Activated T-helper 1 cell treated with anti-CD3 and anti-CD28 coated beads, Interleukin-2, amount 50 U/mL, for 16 hours (primary cell): ENCODE measurements at places on chromosomes 7 and 10.

DNA sequence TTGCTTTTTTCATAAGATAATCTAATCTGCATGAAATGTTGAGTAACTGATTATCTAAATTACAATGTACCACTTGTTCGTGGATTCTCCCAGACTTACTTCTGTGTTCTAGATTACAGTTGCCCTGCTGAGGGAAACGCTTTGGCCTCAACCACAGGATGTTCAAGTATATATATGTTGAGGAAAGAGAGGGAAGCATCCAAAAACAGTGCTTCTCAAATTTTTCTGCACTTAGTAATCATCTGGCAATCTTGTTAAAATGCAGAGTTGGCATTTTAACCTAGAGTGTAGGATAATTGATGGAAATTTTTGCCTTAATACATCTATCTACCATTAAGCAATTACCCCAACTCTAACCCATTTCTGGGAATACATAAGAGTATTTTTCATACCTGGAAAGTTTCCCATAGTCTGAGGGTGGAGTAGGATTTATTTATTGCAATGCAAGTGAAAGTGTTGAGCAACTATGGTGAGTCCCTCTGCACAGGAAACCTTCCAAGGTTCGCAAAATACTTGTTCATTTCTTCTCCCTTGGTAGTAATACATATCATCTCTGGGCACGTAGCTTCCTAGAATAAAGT lies 59.6 kb upstream of the C1GALT1 start:
- DNase-seq: no peak

DNA sequence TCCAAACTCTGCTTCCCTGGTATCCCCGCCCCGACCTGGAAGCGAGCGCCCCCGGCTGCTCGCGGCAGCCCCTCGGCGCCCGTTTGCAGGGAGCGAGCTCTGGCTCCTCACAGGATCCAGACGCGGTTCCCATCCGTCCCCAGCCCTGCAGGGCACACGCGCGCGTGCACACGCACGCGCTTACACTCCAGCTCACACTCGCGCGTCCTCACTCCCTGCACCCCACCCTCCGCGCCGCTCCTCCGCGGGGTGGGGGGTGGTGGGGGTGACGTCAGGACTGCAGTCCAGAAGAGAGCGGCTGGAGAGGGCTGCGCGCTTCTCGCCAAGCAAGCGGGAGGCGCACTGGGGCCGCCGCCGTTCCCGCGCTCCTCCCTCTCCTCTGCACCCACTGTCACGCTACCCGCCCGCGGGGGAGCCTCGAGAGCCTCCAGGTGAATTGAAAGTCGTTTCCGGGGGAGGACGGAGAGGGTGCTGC lies 255.6 kb downstream of the OTUD1 start:
- no peak for DNase-seq

DNA sequence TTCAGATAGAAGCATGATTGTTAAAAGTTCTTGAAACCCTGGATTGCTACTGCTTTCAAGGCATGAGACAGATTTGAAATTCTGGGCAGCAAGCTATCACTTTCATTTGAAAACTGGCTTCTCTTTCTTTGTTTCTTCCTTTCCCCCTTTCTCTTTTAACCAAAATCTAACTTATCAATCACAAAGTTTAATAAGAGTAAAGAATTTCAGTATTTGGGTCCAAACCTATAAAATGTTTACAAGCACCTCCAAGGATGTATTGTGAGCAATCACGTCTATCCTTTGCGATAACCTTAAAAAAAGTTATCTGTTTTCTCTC lies 21.6 kb upstream of the RPA3 start:
- no peak for DNase-seq

DNA sequence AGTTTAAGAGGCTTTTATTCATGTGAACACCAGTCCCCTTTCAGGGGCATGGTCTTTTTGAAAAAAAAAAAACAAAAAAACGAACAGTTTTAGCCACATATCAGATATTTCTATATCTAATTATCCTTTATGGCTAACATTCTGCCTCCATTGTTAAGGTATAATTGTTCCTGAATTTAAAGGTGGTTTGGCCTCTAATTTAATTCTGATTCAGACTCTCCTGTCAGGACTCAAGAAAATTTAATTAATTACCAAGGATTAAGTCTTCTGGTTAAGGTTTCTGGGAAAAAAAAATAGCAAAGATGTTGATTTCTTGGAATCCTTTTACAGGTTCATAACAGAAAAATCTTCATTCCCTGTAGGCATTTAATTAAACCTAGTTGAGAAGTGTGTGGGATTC lies 27.4 kb downstream of the COL1A2 start:
- DNase-seq: no peak

DNA sequence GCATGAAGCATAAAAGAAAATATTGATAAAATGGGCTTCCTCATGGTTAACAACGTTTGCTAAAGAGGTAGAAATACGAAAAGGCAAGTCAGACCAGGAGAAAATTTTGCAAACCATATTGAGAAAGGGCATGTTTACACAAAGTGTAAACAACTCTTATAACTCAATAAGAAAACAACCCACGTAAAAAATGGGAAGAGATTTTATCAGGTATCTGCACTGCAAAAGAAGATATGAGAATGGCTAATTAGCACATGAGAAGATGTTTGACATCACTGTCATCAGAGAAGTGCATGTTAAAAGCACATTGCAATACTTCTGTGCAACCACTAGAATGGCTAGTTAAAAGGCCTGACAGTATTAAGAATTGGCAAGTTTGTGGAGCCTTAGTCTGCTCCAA lies 99.5 kb downstream of the VPS50 start:
- DNase-seq: no peak

DNA sequence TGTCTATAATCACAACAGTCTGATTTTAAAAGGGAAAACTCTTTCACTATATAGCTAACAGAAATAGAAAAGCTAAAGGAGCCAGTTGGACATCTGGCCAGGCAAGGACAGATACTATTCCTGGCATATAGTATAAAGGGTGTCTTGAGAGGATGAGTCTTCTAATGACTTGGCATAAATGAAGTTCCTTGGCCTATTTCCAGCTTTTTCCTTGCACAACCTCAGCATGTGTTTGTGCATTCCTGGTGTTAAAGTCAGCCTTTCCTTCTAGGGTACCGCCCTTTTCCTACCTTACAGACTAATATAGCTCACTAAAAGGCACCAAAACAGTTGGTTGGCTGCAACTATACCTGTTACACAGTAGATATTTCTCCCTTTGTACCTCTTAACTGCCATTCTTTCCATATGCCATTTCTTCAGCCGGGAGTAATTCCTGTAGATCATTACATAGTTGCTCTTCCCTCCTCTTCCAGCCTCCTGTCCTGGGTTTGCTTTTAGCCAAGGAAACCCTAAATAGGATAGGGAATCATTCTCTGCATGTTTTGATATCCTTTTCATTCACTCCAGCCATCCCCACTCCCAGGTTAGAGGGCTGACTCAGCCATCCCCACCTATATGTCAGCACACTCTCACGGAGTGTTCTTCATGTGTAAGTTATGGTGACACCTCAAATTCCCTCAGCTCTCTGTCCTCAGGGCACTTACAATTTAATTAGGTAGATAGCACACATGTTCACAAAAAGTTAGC lies 102.1 kb upstream of the MDFIC start:
- no peak for DNase-seq

- no peak for DNase-seq
Observed at GRCh38 chr10:68899186-68899745, 1.8 kb upstream of the DDX50 start.
